Hematopoietic multipotent progenitor cell (in vitro differentiated cells): ENCODE measurements at places on chromosomes 13 and 19. TPM values are rescaled to one million over a fixed set of nuclear protein-coding genes. Genes with fewer than 3 reads are reported as not detected.
A peak's percentile ranks its signal among the peaks of the same experiment; 100 is the strongest.

The OVOL3 gene
- not detected for total RNA-seq

The FAM83E gene
- 3.2 TPM for total RNA-seq

The SGCG gene
- total RNA-seq: not detected

The SLC10A2 gene
- not detected for total RNA-seq

DNA sequence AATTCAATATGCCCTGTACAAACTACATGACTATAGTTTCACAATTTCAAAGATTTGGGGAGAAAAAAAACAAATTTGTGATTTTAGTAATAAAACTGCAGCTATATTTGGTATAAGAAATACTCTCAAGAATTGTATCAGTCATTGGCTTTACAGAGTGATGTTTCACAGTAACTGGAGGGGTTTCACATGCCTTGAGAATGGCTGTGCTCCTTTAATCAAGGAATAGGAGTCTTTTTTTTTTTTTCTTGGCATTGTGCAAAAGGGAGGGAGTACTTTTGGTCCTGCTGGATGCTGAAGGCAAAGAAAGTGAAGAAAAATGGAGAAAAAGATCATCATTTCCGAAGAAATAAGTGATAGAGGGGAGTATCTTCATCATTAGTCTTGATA is 6.8 kb downstream of the ZNF507 start:
- no peak for DNase-seq

GRCh38 chr19:50046649-50047503 is 21.1 kb downstream of the ZNF473 start:
- DNase-seq: peak; percentile 28

DNA sequence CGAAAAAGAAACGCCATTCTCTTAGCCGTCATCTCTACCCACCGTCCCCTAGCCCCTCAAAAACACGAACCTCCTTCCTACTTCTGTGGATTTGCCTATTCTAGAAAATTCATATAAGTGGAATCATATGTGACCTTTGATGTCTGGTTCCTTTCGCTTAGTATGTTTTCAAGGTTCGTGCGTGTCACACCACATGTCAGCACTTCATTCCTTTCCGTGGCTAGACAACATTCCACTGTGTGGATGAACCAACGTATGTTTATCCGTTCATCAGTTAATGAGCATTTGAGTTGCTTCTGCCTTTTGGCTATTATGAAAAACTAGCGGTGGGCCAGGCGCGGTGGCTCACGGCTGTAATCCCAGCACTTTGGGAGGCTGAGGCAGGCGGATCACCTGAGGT is 14.0 kb upstream of the PPP1R12C start:
- DNase-seq: no peak

- DNase-seq: no peak
Observed at GRCh38 chr19:57720878-57721277, 6.5 kb downstream of the ZNF671 start.

DNA sequence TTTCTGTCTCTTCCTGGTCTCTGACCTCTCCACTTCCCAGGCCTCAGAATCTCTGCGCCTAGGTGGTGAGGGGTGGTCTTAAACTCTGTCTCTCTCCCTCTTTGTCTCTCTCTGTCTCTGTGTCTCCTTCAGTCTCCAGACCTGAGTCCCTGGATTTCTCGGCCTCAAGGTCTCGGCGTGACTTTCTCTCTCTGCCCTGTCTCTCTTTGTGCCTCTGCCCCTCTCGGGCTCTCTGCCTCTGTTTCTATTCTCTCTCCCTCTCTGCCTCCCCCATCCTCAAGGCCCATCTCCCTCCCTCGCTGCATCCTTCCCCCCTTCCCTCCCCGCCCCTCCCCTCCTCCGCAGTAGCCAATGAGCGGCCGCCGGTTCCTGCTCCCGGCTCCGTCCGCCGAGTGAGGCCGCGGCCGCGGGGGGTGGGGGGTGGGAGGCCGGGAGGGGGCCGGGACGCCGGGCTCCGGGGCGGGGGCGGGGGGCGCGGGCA is at the start of gene CACNG7:
Gene CACNG7, plus strand, starts transcription at position 344 of the 481 bp plus-strand sequence. CDS start 3,554 bp downstream, outside the sequence.
- DNase-seq: no peak

- no peak for DNase-seq
Observed at GRCh38 chr13:114320065-114320464, 5.8 kb downstream of the CHAMP1 start.

DNA sequence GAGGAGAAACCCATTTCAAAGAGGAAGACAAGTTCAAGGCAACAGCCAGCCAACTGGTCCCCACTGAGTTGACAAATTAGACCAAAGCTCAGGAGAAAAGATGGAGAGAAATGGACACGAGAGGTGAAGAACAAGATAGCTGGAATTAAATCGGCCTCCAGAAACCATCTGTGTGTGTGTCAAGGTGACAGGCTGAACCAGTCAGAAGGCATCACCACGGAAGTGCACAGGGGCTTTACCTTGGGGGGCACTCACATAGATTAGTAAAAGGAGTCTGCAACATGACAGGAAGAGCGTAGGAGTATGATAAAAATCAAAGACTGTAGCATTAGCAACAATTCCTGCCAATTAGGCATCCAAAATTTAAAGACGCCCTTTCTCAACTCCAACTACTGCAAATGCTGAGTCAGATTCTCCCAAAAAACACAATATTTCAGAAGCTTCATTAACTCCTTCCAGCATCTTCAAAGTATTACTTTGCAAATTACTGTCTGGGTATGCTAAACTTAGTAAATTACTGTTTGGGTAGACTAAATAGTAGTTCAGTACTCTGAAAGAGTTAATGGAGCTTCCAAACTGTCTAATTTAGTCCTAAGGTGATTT is 66.2 kb downstream of the FOXO1 start:
- no peak for DNase-seq

DNA sequence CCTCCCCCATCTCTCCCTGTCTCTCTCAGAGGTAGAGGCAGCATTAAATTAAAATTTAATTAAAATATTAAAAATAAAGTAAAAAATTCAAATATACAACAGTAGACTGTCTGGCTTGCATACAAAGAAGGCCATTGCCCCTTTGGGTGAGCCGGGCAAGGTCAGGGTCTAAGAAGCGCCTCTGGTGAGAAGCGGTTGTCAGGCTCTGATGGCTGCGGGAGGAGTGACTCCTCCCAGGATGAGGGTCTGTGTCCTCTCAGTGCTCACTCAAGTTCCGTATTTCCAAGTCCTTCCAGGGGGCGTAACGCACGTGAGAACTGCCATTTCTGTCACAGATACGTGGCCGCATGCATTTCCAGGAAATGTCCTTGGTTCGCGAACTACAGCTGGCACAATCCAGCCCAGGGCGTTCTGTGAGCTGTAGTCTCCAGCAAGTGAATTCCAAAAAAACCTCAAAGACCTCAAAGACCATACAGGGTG is 737 bp upstream of the ZNF181 start:
- peak; percentile 92 for DNase-seq

DNA sequence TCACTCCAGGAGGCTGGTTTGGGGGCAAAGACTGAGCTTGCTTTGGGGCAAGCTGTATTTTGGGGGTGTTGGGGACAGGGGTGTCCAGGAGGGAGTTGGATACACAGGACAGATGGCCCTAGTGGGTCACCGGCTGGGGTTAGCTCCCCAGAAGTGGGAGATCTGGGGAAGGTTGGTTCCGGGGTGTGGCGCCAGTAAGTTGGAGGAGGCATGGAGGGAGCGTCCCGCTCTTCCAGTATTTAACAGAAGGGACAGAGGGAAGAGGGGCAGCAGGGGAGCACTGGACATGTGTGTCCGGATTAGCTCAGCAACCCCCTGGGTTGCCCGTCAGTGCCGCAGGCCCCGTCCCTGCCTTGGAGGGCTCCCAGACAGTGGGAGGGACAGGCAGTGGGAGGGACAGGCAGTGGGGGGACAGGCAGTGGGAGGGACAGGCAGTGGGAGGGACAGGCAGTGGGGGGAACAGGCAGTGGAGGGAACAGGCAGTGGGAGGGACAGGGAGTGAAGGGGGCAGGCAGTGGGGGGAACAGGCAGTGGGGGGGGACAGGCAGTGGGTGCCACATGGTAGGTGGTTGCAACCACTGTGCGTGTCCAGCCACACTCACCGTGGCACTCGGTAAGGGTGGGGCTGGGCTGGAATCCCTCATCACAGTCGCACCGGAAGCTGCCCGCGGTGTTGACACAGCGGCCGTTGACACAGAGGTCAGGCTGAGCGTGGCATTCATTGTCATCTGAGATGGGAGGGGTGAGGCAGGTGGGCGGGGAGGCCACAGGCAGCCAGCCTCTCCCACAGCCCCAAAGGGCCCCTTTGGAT is 33.2 kb downstream of the CCL25 start:
- peak; percentile 50 for DNase-seq

DNA sequence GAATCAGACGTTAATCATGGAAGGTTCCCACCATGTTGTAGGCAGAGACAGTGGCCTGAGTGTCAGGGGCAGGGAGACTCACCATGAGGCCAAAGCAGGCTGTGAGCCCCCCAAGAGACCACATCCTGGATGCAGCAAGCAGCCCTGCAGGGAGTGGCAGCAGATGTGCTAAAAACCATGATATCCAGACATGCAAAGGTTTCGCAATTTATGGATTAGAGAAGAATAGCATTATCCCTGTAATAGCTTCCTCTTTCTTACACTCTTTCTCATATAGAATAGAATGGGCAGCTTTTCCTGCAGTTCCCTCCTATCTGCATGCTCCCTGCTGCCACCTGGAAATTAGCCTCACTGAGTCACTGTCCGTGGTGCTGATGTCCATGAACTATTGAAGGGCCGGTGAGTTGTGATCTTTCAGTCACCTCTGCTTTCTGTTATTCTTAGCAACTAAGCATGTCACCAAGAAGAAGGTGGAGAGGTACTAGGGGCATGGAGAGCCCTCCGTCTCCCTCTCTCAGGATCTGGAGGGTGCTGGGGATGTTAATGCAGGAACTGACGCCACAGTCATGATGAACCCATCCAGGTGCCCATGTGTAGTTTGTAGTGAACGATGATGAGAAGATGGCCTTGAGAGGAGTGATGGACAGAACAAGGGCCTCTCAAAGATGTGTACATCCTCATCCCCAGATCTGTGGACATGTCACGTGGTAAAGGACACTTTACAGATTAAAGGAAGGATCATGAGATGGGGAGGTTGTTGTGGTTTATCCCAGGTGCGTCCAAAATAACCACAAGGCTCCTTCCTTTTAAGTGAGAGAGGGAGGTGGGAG is 9.9 kb downstream of the CEACAM4 start:
- DNase-seq: no peak

DNA sequence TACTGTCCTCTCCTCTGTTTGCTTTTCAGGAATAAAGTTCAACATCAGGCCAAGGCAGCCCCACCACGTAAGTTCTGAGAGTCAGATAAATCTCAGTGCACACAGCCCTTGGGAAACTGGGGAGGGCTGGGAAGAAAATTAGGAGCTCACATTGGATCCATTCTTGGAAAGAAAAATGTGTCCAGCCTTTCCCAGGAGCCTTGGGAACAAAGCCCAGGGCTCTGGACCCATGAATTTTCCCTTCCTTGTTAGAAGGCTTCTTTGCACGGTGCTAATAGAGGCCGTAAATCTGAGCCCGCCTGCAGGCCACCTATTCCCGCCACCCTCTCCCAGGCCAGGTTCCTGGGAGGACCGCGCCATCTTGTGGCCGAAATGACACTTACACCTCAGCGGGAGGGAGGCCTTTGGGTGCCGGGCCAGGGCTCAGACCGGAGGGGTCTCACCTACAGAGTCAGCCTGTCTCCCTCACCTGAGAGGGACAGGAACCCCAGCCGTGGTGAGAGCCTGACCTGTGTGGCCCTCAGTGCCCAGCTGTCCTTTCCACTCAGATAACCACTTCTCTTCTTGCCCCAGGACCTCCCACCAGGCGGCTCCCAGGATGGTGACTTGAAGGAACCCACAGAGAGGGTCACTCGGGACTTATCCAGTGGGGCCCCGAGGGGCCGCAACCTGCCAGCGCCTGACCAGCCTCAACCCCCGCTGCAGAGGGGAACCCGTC is 25.1 kb upstream of the KCTD15 start:
- peak; percentile 55 for DNase-seq

DNA sequence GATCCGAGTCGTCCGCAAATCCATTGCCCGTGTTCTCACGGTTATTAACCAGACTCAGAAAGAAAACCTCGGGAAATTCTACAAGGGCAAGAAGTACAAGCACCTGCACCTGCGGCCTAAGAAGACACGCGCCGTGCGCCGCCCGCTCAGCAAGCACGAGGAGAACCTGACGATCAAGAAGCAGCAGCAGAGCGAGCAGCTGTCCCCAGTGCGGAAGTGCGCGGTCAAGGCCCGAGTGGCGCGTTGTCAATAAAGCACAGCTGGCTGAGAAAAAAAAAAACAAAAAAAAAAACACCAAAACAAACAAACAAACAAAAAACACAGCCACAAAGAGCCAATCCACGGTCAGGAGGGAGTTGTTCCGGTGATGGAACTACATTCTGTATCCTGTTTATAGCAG is 4.7 kb upstream of the GNA15 start:
- DNase-seq: no peak

DNA sequence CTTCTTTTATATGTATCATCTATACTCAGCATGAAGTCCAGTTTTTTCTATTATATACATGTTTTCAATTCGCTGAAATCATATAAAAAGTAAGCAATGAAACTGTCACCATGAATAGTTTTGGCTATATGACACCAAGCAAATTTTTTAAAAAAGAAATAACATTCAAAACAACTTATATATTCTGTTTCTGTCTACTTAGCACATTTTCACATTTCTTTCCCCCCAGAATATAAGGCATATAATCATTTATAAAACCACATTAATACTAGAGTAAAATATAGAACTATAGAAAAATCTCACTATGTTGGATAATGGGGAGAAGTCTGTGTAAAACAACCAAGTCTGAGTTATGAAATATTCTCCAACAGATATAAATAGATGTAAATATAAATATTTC is 33.1 kb downstream of the POSTN start:
- no peak for DNase-seq
